ENCODE measurements at places on chromosomes 7 and 10.

DNA sequence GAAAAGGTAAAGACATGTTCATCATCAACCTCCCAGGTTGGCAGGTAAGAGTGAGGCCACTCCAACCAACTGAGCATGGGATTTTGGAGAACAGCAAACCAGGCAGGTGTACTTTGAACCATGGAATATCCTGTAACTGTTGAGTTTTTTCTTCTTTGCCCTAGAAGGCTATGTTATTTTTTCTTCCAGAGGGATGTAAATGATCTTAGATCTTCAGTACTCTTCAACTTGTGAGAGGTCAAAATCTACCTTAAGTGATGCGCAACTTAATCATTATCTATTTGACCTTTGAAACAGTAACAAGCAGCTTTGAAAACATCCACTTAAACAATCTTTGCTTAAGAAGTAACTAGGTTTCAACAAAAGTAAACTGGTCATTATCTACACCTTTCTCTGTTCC is at the start of gene CUBN:
TSS of gene CUBN (minus strand) at position 71 of the 400 bp plus-strand sequence. CDS start at position 25, 46 bp downstream.
- no peak for DNase-seq

DNA sequence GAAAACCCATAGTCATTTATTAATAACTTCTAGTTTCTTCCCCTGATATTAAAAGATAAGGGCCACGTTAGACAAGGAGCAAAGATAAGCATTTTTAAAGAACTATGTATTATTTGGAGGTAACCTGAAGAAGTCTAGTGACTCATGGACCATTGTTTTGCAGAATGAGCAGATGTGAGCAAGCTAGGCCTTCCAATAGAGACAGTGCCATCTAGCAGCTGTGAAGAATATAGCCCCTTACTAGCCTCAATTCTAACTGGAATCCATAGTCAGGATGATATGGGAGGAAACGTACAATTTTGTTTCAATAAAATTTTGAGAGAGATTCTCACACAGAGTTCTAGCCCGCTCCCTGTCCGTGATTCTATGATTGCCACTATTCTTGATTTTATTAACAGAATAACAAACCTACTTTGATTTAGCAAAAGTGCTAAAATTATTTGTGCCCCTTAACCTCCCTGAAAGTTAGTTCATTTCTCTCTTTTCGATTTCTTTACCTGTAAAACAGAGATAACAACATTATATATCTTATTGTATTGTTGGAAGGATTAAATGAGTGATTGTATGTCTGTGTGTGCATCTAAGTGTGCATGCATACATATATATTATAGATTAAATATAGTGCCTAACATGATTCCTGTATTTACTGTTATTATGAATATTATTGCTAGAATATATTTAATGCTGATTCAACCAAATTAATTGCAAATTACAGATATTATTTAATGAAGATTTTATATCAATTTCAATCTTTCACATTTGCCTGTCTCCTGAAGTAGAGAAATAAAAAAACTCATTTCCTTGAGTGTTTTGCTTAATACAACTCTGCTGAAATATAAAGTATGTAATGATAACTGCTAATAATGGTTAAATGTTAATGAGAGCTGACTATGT is 22.7 kb downstream of the FAM237B start:
- DNase-seq = peak; percentile 70

- DNase-seq = peak; percentile 29
Observed at GRCh38 chr10:69498711-69499471, 47.6 kb downstream of the TSPAN15 start.

GRCh38 chr7:22093001-22093400 is 147.3 kb upstream of the CDCA7L start:
- peak; percentile 59 for DNase-seq

GRCh38 chr10:67804395-67804678 is 33.7 kb downstream of the DNAJC12 start:
- DNase-seq = no peak

DNA sequence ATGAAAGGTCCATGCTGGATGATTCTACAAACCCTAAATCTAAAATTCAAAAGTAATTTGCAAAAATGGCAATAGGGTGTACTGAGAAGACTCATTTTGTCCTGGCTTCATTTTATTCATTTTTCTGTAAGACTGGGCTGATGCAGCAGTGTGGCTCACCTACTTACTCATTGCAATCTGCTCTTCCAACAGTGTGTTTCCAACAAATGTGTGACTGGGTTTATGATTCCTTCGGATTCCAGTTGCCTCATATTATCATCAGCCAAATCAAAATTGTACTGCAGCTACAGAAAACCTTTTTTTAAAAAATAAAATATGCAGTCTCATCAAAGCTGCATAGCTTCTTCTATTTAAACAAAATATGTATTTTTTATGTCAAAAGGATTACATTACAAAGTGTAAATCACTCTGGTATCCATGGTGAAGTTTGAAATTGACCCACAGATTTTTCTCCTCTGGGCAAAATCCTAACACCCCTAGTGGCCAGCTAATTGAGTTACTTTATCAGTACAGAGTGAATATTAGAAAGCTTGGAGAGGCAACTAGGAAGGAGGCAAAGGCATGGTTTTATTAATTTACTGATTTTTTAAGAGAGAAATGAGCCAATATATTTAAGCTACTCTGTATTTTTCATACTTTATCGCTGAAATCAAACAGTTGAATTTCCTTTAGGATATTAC is 390.3 kb downstream of the MAGI2 start:
- peak; percentile 6 for DNase-seq

GRCh38 chr7:55235115-55235514 is 130.0 kb upstream of the LANCL2 start:
- no peak for DNase-seq

DNA sequence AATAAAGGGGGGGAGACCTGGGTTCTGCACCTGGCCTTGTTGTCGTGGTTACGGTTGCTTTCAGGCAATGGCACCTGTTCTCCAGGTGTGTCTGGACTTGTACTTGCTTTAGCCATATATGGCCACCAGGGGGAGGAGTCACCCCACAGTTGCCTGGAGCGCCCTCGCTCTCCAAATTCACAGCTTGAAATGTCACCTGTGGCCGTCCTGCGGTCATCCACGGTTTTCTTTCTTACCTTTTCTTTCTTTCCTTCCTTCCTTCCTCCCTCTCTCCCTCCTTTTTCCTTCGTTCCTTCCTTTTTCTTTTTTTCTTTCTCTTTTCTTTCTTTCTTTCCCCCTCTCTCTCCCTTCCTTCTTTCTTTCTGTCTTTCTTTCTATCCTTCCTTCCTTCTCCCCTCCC is 157.2 kb upstream of the ZNF92 start:
- peak; percentile 31 for DNase-seq

- DNase-seq = no peak
Observed at GRCh38 chr7:47032536-47032908, 549.4 kb downstream of the TNS3 start.

GRCh38 chr10:126684171-126684745 is 13.8 kb upstream of the C10orf90 start:
- no peak for DNase-seq

DNA sequence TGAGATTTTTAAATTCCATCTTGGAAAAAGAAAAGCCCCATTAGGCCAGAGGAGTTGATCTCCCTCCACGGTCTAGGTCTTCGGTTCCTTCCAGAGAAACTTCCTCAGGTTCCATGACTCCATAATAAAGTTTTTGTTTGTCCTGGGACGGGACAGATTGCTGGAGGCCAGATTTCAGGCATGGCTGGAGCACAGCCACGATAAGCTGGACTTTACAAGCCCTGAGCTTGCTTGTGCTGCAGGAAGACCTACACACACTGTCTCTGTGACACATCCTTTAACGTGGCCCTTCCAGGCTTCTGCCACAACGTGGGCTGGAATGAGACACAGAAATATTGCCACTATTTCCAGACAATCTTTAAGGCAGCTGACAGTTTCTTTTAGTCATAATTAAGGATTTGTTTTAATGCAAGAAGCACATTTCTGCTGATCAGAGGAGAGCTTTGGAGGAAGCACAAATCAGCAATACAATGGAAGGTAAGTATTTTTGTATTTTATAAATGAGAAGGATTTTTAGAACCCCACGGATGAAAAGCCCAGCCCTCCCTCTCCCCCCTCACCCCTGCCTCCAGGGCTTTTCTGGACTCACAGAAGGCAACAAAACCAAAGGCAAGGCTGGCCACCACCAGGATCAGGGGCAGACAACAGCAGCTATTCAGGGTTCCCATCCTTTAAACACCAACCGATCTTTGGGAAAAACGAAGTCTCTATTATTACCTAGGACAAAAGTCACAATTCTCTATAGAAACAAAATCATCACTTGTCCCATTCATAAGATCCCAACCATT is 6.5 kb downstream of the CTBP2 start:
- DNase-seq = peak; percentile 88

DNA sequence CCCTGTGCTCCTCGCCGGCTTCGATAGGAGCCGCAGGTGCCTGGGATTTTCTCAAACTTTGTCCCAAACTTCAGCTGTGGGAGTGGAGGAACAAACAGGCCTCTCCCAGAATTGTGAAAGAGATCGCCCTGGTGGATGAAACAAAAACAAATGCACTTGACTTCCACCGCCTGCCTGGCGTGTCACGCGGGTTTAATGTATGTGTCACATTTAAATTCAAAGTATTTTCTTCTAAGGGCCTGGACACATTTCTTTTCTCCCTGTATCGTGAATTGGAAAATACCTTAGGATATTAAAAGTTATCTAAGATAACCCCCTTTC is 694 bp upstream of the WASL start:
- peak; percentile 71 for DNase-seq

- no peak for DNase-seq
Observed at GRCh38 chr10:71257319-71257997, 45.1 kb downstream of the UNC5B start.

DNA sequence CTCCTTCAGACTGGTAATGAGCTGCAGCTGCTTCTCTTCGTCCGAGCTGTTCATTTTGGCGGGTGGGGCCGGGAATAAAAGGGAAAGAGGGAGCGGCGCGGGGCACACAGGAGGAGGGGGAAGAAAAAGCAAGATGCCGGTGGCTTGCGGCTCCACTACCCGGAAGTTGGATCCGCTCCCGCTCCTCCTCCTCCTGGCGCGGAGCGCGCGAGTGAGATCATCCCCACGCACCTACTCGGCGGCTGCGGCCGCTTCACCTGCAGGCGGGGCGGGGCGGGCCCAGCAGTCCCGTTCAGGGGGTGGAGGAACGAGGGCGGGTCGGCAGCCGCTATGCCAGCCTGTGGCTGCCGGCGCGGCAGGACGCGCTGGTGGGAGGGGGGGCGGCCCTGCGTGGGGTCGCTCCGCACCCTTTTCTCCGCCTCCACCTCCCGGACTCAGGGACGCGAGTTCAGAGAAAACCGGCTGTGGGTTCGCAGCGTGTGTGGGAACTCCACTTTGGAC is at the start of gene SHTN1:
TSS of gene SHTN1 (minus strand) at position 162 of the 501 bp plus-strand sequence. CDS start at position 54, 108 bp downstream.
- peak; percentile 68 for DNase-seq

DNA sequence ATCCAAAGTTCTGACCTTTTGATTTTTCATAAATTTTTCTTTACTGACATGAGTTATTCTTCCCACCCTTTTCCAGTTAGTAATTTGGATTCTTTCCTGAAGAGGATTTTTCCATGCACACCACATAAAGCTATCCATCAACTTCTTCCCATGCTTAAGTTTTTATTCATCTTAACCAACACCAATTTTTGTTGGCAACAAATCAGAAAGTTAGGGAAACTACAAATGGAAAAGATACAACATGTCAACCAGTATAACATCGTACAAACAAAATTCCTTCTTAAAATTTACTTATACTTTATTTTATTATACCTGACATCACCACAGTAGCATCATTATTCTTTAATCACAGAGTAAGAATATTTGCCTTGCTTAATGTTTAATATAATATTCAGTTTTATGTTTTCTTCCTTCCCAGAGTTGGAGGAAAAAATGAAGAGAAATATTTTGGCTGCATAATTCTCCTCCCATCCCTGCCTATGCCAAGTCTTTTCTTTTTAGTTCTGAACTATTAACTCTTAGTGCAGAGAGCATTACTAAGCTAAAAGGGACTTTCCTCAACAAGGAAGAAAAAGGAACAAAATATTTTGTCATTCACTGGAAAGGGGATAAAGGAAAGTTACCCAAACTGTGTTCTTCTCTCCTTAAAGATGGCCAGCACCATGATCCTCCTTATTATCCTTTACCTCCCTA is 67.5 kb upstream of the MEOX2 start:
- DNase-seq = peak; percentile 56

DNA sequence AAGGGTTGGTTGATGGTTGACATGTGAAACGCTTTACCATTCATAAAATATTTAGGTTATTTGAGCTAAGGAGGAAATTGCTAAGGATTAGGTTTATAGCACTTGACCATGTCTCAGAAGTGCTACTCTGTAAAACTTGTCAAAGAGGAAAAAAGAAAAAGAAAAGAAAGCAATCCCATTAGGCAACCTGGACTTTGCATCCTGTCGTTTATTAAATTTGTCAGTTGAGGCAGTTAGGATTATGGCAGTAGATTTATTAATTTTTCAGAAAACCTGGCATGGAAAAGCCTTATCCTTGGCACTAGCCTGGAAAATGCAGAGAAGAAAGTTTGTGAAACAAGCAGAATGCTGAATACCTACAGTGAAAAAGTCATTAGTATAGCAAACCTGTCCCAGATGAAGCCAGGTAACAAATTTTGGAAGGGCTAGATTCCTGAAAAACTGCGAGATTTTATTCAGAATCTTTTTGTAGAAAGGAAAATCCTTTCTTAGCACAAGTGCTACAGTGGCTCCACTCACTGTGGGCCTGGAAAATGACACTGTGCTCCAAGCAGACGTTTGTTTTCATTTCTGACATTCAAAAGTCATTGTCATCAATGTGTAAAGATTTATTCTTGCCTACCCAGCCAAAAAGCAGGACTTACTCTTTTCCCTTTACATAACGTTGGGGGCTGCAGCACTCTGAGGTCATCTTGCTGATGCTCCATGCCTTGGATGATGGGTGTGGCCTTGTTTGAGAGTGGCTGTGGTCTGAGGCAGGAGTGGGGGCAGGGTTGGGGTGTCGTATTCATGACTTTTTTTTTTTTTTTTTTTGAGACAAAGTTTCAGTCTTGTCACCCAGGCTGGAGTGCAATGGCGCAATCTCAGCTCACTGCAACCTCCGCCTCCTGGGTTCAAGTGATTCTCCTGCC is 664.9 kb downstream of the SUGCT start:
- DNase-seq = no peak

DNA sequence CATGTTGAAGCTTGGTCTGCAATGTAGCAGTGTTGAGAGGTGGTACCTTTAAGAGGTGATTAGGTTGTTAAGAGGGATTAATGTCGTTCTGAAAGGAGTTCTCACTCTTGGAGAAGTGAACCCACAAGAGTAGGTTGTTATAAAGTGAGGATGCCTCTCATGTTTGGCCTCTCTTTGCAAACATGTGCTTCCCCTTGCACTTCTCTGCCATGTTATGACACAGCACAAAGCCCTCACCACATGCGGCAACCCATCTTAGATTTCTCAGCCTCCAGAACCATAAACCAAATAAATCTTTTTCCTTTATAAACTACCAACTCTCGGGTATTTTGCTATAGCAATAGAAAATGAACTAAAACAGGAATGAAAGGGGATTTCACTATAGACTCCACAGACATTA is 66.3 kb downstream of the KMT2C start:
- DNase-seq = no peak
